Chondrocyte (in vitro differentiated cells): ENCODE measurements at places on chromosomes 16 and 17.

- no peak for DNase-seq
Measured at GRCh38 chr17:67125924-67126323, 81.6 kb downstream of the CACNG1 start.

- no peak for DNase-seq
Measured at GRCh38 chr16:64185954-64186353, 935.9 kb downstream of the CDH11 start.

DNA sequence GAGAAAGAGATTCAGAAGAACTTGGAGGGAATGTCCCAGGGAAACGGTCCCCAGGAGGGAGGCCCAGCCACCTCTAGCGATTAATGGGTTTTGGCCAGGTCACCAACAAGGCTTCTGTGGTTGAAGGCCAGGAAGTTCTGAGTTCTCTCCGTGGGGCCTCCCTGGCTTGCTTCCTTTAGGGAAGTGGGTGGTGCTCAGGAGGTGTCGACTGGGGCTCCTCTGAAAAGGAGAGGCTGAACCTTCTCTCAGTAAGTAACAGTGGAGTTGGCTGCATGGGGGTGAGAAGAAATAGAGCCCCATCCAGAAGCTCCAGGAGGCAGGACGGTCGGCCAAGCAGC is 77.1 kb upstream of the GSE1 start:
- DNase-seq: no peak

- no peak for DNase-seq
Measured at GRCh38 chr16:85788819-85789218, 10.5 kb downstream of the EMC8 start.

DNA sequence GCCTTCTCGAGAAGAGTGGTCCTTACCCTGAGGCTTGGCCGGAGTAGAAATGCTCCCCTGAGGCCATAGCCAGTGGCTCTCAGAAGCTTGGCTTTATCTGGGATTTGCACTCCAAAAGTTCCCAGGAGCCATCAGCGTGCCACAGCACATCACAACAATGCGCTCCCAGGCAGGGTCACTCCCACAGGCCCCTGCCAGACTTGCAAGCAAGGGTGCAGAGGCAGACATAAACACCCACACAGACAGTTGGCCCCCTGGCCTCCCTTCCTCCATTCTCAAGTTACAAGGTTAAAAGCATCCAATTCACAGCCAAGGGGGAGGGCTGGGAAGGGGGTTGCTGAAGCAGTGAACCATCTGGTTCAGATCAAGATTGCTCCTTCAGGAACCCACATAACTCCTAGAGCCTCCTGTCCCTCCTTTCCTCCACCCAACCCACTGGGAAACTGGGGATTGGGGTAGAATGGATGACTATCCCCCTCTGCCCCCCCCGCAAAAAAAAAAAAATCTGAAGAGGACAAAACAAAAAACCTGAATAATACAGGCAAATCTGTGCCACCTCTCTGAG is 1.8 kb downstream of the ST3GAL2 start:
- no peak for DNase-seq

GRCh38 chr16:56635441-56635967 is 3.0 kb upstream of the MT1A start:
- no peak for DNase-seq
